ENCODE measurements at places on chromosomes 6 and 20.
A peak's percentile ranks its signal among the peaks of the same experiment; 100 is the strongest.

- no peak for DNase-seq
These were observed 30.2 kb downstream of the PSMG4 start for GRCh38 chr6:3288711-3289663.

DNA sequence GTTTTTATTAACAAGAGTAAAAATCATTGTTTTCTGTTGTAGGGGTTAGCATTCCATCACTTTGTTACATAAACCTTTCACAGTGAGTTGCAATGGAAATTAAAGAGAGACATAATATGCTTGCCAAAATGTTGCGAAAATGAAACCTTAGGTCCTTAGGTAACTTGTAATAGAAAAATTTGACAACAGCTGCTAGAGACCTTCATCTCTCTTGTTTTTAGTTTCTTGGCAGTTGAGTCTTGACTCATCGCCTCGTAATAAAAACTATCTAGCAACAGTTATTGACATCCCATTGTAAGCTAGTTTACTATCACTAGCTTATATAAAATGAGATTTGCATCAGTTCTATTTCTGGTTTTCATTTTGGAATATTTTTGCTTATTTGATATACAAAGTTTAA is 179.0 kb upstream of the MMS22L start:
- DNase-seq: no peak

DNA sequence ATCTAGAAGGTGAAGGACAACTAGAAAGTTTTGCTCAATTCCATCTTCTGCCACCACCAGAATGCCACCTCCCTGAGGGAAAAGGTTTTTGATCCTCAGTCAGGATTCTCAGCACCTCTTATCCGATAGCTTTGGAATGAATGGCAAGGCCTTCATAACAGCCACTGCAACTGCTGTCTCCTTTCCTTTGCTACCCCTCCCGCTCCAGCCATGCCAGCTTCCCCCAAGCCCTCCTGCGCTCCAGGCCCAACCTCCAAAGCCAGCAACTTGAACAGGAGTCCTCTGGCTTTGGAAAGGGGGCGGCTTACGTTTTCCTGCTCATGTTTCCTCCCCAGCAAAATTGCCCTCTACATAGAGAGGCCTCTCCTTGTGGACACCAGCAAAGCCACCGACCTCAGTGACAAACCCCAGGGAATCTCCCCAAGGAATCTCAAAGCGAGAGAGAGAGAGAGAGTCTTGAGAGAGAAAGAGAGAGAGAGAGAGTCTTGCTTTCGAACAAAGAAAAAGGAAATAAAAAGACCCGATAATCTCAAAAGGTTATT is 420 bp upstream of the BTN2A1 start:
- no peak for DNase-seq

DNA sequence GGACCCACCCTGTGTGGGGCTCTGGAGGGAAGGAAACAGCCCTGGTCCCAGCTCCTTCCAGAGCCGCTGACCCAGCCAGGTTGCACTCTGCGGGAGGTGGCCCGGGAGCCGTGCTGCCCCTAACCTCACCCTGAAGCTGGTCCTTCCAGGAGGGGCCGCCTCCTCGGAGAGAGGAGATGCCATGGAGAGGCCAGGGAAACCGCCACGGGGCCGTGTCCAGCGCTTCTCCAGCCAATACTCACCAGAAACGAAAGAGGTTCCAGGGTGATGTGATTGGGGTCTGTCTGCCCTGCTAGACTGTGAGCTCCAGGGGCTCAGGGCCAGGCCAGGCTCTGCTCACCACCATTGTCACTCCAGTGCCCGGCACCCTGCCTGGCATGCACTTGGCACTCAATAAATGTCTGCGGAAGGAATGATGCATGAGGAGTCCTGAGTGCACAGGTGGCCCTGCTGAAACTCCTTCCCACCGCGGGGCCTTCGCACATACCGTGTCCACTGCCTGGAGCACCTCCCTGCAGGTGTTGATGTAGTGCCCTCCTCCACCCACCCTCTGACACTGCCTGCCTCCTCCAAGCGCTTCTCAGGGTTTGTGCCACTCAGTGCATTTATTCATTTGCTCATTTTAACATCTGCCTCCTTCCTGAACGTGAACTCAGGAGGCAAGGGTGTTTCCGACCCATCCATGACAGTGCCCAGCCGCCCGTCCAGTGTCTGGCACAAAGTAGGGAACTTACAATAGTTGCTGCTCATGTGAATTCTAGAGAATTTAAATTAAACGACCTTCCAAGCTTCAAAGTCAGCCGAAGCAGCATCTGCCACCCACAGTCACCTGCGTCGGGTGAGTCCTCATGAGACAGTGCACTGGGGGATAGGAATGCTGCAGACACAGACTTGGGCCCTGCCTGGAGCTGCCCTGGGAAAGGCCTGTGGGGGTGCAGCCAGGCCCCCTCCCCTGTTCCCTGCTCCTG is 30.3 kb downstream of the RBM38 start:
- no peak for DNase-seq

DNA sequence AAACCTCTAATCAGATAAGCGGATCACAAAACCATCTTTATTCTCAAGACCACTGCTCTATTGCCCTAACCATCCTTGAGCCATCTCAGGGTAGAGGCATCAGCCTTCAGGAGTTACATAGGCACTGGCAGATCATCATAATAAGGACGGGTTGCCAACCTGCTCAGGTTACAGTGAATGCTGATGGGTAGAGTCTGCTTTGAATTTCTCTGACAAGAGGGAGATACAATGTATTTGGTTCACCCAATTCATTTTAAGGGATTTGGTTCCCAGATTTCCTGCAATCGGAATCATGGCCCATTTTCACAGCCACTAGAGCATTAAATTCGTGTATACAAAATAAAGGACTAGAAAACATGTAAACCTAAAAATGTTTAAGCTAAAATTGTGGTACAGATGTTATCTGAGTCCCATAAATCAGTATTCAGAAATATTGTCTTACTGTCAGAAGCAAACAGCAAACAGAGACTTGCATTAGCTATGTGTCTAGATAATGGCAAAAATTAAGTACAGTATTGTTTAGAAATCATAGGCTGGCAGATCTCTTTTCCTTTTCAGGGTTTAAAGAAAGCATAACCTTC is 41.9 kb upstream of the TMEM170B start:
- no peak for DNase-seq

GRCh38 chr20:62602550-62602949 is 39.8 kb upstream of the SLCO4A1 start:
- DNase-seq: no peak

GRCh38 chr6:53257533-53257932 is 91.2 kb downstream of the ELOVL5 start:
- no peak for DNase-seq

GRCh38 chr20:52082612-52083011 is 109.0 kb downstream of the ZFP64 start:
- no peak for DNase-seq

GRCh38 chr20:40265825-40266533 is 423.1 kb downstream of the MAFB start:
- DNase-seq: peak; percentile 15

Measured in NCI-H1092 (cell line).